ENCODE measurements at places on chromosomes 6 and 20. TPM values are rescaled to one million over a fixed set of nuclear protein-coding genes. Genes with fewer than 3 reads are reported as not detected.

DNA sequence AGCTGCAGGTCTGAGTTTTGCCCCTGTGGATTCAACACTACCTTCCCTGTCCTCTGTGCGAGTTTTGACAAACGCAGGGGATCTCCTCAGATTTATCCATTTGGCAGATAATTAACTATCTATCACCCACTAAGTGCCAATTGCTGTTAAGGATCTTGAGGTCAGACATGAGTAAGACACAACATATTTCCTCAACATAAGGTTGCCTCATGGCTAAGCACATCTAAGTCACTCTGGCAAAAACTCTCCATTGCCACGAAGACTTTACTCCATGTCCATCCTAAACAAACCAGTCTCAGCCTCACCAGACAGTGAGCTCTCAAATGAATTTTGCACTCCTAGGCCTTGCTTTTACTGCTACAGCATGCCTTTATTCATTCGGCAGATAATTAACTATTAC lies 408.4 kb downstream of the MAFB start:
- DNase-seq: peak; percentile 23

GRCh38 chr6:170130771-170131241 lies 160.1 kb downstream of the DLL1 start:
- no peak for DNase-seq

GRCh38 chr6:3540253-3540820 lies 83.5 kb upstream of the SLC22A23 start:
- no peak for DNase-seq

DNA sequence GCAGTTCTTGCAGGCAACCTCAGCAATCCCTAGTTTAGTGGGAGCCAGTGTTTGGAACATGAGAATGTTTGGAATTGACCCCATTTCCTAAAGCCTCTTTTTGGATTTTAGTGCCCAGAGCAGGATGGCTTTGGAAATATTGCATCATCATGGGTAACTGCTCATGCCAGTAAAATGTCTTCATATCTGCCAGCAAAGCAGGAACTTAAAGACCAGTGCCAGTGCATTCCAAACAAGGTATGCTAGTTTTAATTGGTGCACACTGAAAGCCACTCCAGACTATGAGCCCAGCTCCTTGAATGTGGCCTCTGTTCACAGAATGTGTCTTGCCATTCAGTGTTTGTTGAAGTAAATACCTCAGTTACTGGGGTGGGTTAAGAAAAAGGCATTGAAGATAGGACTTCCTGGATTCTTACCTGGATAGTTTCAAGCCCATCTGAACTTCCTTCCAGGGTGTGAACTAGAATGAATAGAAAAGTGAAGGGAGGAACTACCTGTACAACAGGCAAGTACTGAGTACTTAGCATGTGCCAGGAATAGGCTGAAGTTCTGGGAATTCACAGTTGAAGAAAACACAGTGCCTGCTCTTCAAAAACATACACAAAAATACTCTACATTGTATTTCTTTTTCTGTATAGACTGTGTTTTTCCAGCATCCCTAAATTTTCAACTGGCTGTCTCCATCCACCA lies 70.5 kb downstream of the COL19A1 start:
- peak; percentile 53 for DNase-seq

GRCh38 chr20:63522091-63522868 lies 1.7 kb downstream of the PPDPF start:
- DNase-seq: no peak

- DNase-seq: no peak
Measured at GRCh38 chr6:41757271-41757670, 10.1 kb upstream of the PGC start.

DNA sequence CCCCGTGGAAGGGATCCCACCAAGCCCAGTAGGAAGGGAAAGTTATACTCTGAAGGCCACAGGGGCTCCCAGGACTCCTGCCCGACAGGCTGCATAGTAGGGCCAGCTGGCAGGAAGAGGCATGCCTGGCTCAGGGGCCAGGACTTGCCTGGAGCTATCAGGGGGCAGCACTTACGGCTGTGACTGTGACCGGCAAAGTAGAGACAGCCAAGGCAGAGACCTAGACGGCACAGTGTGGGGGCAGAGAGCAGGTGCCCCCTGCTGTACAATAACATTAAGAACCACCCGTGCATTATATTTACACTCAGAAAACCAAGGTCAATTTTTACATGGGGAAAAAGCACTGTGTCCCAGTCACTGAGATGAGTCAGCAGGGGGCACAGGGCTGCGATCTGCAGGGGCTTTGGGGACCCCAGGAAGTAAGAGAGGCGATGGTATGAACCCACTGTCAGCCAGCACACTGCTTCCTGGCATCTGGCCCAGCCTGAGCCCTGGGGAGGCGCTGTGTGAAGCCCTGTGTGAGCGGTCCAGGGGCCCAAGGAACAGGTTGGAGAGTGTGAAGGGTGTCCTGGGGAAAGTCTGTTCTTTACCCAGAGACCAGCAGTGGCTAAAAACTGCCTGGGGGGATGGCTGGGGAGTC lies 9.9 kb downstream of the CCDC167 start:
- DNase-seq: peak; percentile 34

POU5F1 gene
- total RNA-seq: 0.22 TPM

RSPH3 gene
- 9.4 TPM for total RNA-seq

MARCKS gene
- total RNA-seq: 154 TPM

IMPG1 gene
- not detected for total RNA-seq

RTN4IP1 gene
- total RNA-seq: 4.2 TPM

PI16 gene
- 181 TPM for total RNA-seq

RFX6 gene
- total RNA-seq: not detected
